ENCODE measurements at places on chromosomes 4 and X.
A peak's percentile ranks its signal among the peaks of the same experiment; 100 is the strongest.

GRCh38 chrX:48897157-48897624 is 377 bp downstream of the TIMM17B start:
- peak; percentile 60 for DNase-seq

DNA sequence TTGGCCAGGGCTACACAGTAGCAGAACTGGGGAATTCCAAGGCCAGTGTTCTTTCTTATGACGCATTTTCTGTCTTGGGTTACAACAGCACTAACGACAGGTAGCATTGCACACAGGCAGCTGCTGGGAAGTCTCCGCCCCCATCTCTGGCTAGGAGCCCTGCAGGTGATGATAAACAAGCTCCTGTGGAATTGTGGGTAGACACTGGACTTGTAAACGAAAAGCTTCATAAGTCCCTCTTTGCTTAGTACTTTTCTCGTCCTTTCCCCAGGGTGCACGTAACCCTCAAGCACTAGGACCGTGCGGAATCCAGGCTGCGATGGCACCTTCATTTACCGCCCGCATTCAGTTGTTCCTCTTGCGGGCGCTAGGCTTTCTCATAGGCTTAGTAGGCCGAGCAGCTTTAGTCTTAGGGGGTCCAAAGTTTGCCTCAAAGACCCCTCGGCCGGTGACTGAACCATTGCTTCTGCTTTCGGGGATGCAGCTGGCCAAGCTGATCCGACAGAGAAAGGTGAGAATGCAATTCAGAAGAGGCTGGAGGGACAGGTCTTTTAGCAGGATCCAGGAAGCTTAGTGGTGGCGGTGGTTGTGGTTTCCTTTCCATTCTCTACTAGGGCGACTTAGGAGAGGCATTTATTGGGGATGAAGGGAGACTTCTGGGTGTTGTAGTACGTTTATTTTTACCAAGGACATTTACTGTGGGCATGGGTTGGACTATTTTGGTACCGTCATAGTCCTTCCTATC is at the start of gene FAAH2:
Gene FAAH2, plus strand, starts transcription at position 200 of the 745 bp plus-strand sequence. Its CDS starts 120 bp downstream, at position 320.
- DNase-seq, result peak; percentile 62

- DNase-seq, result no peak
Measured at GRCh38 chrX:67351411-67351810, 192.4 kb upstream of the AR start.

DNA sequence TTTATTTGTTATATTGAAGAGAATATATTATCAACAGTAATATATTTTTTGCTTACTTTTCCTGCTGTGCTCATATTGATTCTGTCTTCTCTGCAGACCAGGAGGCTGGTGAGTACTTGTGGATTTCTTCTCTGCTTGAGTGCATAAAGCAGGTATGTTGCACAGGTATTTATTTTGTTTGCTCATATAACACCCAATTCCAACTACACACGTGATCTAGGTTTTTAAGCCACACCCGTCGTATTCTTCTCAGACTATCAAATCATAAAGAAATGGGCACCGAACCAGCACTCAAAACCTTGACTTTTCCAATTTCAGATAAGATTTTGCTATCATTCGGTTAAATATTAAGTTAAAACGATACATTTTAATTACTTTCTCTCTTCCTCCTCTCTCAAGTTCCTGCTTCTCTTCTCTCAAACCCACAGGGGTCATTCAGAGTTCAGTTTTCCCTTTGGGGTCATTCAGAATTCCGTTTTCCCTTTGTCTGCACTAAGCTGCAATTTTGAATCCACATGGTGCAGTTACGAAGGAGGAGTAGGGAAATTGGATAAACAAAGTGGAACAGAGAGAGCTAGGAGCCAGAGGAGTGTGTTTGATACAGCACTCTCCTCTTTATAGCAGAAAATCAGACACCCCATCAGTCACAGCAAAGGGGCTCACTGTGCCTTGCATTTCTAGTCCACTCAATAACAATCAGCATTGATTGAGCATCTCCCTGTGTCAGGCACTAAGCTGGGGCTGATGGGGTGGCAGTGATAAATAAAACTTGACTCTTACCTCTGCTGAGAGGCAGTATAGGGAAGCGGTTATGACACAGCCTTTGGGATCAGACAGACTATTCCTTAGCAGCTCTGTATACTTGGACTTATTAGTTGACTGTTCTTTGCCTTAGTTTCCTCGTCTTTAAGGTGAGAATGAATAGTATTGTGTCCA is at the start of gene ADH1C:
Gene ADH1C, minus strand, starts transcription at position 145 of the 936 bp plus-strand sequence. Its CDS starts 71 bp downstream, at position 74.
- no peak for DNase-seq

DNA sequence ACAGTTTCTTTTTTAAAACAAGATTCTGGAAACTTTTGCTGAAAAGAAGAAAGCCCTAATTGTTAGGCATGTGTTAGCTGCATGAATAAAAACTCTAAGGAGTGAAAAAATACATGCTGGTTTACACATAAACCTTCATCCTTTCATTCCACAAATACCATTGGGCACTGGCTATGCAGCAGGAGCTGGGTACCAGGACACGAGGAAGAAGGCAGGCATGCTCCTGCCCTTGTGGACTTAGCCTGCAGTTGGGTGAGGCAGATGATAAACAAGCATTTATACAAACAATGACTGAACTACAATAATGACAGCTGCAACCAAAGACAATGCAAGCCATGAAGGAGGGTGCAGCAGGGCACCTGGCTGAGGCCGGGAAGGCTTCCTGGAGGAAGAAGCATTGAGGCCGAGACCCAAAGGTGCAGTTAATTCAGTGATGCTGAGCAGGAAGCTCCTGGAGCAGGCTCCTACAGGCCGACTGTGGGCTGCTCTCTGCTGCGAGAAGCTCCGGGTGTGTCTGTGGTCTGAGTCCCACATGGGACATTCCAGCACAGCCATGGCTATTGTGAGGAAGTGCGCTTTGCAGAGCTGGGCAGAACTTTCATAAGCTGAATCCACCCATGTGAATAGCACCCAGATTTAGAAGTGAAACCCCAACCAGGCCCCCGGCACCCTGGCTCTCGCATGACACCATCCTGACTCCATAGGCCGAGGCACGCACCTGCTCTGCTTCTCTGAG is 44.0 kb upstream of the MXD4 start:
- DNase-seq, result no peak

GRCh38 chr4:2354118-2354517 is 64.3 kb downstream of the ZFYVE28 start:
- DNase-seq, result no peak

GRCh38 chr4:153785910-153786721 is 2.8 kb downstream of the SFRP2 start:
- no peak for DNase-seq

DNA sequence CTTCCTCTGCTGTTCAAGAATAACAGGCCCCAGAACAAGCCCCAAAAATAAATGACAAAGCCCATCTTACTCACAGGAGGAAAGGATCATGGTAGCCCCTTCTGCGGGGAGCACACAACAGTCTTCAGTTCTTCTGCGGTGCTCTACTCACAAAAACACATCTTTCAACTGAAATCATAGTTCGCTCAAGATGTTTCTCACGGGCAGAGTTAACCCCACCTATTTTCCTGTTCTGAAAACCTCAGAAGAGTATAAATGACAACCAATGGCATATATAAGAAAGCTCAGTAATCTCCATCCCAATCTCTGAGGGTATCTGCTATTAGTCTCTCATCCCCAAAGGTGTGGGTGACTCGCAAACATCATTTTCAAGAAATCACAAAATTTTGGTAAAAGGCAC is at the start of gene TXK:
Gene TXK, minus strand, starts transcription at position 170 of the 400 bp plus-strand sequence. Its CDS starts 80 bp downstream, at position 90.
- no peak for DNase-seq

DNA sequence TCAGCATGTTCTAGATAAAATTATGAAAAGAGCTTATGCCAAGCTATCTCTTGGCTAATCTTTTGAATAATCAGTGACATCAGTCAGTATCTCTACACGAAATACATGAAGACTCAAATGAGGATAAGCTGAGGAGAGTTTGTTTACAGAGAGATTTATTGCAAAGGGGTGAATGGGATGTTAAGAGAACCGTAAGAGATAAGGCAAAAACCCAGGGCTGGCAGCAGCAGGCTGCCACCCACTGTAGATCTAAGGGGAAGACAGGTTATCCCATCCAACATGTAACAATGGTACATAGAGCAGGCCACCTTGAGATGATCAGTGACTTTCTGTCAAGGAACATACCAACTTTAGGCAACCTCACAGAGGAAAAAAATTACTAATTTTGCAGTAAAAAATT is 432.1 kb upstream of the NR3C2 start:
- DNase-seq, result no peak

- no peak for DNase-seq
Measured at GRCh38 chr4:88517825-88518224, 5.8 kb downstream of the PYURF start.

GRCh38 chr4:152894673-152895072 is 41.5 kb upstream of the FHDC1 start:
- DNase-seq, result no peak

DNA sequence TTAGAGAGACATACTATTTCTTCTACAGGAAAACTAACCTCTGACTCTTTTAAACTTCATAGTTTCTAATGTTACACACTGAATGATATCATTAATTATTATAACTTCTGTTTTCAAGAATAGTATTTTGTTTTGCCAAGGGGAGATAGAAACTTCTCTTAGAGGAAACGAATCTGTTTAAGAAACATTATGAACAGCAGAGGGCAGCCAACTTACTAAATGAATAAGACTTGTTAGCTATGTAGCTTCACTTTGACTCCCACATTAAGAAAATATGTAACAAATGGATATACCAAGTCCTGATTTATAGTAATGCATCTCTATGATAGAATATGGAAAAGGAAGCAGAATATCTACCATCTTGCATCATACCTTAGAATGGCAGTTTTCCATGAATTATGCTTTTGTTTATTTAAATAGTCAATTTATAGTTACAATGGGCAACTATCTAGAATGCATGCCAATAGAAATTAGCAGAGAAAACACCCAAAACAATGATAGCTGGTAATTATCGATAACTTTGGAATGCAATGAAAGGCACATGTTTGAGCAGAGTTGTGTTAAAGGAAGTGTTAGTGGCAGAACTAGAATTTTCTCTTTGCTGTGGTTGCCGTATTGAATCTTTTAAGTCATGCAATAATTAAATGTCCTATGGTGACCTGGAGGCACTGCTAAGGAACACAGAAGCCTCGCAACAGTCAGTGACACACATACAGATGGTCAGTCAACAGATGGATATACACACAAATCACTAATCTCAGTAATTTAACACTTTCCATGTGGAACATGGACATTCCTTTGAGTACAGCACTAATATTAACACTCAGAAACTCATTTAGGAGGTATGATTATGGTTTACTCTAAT is 105.7 kb upstream of the PDLIM3 start:
- DNase-seq, result no peak

DNA sequence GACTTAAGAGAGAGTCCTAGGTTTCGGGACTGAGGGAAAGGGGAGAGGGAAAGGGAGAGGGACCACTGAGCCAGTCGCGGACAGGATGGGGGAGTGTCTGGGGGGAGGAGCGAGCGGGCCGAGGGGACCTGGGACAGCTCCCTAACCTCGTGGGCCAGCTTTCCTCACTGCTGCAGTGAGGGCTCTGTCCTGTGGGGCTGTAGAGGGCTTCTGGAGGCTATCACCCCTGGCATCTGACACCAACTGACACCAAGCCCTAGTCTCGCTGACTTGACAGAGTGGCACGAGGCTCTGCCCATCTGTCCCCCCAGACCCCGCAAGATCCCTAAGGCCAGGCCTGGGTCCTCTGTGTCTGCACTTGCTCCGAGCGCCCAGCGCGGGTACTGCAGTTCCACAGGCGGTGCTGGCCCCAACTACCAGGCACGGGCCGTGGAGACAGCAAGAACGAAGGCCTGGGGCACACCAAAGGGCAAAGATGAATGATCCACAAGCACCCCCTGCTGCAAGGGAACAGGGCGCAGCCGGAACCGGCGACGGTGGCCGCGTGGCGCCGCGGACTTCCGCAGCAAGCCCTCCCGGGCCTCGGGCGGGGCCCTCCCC is 465 bp downstream of the HAUS7 start:
- DNase-seq, result peak; percentile 26

DNA sequence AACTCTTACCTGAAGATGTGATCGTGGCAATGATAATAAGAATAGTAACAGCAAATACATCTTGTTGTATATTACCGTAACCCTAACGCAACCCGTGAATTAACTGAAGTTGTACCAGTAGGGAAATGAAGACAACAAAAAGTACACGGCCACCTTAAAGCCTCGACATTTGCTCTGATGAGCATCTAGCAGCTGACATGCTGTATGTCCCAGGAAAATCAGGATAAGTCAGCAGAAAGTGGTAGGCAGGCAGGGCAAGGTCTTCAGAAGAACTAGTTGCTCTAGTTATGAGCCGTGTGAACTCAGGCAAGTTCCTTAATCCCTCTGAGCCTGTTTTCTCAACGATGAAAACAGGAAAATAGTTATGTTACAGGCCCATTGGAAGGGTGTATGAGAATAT is 7.7 kb upstream of the ASB5 start:
- no peak for DNase-seq

DNA sequence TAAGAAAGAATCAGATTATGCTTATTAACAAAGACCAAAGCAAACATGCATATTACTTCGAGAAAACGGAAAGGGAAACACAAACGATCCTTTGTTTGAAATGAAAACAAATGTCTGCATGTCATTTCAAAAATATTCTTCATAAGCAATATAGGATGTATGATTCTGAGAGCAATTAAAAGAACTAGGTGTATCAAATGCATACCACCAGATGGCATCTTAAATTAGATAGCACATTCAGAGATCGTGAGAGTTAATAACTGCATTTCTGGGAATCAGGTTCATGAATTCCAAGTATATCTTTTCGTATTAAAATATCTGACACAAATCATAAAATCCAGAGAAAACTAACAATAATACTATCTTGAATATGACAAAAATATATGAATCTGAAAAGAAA is 159.5 kb downstream of the PPP3CA start:
- no peak for DNase-seq

DNA sequence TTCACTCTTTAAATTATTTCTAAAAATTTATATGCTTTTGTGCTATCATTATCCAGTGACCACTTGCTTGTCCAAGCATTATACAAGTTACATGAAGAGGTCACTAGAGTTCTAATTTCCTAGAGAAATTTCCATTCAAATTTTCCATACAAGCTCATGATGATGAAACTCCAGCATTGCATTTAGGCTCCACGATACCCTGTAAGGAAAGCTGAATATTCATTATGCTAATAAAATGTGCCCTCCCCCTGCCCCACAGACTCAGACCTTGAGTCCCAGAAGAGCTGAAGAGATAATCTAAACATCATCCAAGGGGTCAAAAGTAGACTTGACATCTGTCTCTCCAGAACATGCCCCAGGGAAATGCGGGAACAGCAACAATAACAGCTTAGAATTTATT is 19.6 kb upstream of the FAM156A start:
- DNase-seq, result no peak

- no peak for DNase-seq
Measured at GRCh38 chr4:141711211-141711610, 74.8 kb downstream of the IL15 start.

- no peak for DNase-seq
Measured at GRCh38 chr4:98905839-98906238, 23.1 kb downstream of the EIF4E start.

- no peak for DNase-seq
Measured at GRCh38 chr4:10521424-10521823, 64.2 kb upstream of the ZNF518B start.

DNA sequence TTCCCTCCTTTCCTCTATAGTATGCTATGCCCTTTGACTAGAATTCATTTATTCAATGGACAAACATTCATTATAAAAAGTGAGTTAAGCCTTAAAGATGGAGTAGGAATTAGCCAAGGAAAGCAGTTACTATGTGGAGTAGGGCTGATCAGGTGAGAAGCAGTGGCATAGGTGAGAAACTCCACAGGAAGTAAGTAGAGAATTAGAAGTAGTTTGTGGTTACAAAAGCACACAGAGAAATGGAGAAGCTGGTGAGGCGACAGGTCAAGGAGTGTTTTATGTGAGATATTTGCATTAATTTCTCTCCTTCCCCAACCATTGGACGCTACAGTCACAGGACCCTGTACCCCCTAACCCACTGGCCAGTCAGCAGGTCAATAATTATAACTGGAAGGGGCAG is 30.6 kb downstream of the SETD7 start:
- DNase-seq, result no peak

Data from T-helper 17 cell (primary cell).